ENCODE measurements at places on chromosomes 1 and 21.

GRCh38 chr1:110070282-110070669 lies 196 bp downstream of the ALX3 start:
- no peak overlapping the region for H3K27ac ChIP-seq
- no peak overlapping the region for H3K4me3 ChIP-seq
- no peak for DNase-seq
- no peaks in the 10 kb centered on the region for H3K36me3 ChIP-seq
- H3K27me3 ChIP-seq, result no peaks in the 10 kb centered on the region

DNA sequence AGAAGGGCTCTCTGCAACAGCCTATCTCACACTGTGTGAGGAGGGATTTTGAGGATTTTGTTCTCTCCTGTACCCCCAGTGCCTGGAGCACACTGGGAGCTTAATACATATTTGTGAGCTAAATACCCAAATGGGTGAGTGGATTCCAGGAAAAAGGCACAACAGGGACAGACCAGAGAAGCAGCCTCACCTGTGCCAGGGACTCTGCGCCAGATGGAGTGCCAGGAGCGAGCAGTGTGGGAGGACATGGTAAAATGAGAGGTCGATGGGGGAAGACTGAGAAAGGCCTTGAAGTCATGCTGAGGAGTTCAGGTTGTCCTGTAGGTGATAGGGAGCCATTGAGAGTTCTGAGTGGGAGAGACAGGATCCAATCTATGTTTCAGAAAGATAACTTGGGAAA lies 11.0 kb upstream of the KCNA2 start:
- H3K36me3 ChIP-seq, result no peaks in the 10 kb centered on the region
- peaks cover 22% of the 10 kb centered on the region for H3K4me1 ChIP-seq
- no peak for DNase-seq
- H3K27me3 ChIP-seq, result peaks cover 17% of the 10 kb centered on the region
- H3K4me3 ChIP-seq, result no peak overlapping the region

DNA sequence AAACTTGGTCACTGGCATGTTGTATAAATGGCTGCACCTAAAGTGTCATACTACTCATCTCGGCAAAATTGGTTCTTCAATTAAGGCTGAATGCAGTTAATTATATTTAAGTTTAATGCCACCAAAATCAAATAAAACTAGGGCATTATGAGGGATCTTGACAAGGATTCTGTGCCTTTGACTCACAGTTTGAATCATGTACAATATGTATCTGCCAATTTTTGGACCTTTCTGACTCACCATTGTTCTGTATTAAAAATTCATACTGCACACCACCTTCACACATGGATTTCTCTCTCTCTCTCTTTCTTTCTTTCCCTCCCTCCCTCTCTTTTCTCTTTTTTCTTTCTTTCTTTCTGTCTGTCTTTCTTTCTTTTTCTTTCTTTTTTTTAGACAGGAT lies 14.1 kb upstream of the STXBP3 start:
- no peak for DNase-seq
- no peaks in the 10 kb centered on the region for H3K27me3 ChIP-seq
- H3K27ac ChIP-seq, result no peak overlapping the region
- no peaks in the 10 kb centered on the region for H3K36me3 ChIP-seq
- H3K4me1 ChIP-seq, result no peaks in the 10 kb centered on the region

DNA sequence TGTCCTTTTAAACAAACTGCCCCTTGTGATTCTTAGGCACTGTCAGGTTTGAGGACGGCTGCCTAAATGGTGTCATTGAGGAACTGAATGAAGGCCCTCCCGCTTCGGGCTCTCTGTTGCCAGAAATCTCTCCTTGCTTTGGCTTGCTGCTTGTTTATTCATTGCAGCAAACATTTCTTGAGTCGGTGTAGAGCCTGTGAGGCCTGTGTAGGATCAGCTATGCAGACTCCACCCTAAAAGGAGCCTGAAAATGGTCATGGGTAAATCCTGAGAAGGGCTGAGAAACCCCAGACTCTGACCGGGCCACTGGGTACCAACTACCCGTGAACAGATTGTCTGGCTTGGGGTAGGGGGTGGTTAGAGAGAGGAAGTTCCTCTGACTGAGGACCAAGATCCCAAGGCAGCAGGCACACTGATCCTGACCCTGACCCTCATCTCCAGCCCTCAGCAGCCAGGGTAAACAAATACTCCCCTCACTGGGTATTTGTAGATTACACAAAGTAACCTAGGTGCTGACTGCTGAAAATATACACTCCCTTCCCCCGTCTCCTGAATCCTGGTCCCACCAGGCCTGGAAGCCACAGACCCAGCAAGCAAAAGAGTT lies 3.1 kb downstream of the IL6R start:
- no peak overlapping the region for H3K4me3 ChIP-seq
- H3K27me3 ChIP-seq, result no peaks in the 10 kb centered on the region
- H3K27ac ChIP-seq, result no peak overlapping the region
- H3K4me1 ChIP-seq, result peaks cover 36% of the 10 kb centered on the region
- no peak for DNase-seq

DNA sequence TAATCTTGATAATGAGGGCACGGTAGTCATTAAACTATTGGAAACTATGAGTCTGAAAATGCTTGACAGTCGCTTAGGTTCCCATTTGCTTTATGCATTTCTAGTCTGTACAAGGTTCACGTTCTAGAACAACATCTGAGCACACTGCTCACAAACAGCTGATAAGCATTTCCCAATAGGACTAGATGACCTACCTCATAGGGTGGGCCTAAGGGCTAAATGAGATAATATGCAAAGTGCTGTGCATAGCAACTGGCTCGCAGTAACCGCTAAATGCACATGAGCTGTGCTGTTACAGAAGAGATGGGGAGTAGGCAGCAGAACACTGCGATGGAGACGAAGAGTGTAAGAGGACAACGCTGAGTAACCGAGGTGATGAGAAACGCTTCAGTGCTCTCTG lies 628.0 kb downstream of the SMYD3 start:
- no peak for DNase-seq
- H3K27me3 ChIP-seq, result no peaks in the 10 kb centered on the region
- H3K4me1 ChIP-seq, result no peaks in the 10 kb centered on the region
- no peak overlapping the region for H3K4me3 ChIP-seq
- no peaks in the 10 kb centered on the region for H3K36me3 ChIP-seq

DNA sequence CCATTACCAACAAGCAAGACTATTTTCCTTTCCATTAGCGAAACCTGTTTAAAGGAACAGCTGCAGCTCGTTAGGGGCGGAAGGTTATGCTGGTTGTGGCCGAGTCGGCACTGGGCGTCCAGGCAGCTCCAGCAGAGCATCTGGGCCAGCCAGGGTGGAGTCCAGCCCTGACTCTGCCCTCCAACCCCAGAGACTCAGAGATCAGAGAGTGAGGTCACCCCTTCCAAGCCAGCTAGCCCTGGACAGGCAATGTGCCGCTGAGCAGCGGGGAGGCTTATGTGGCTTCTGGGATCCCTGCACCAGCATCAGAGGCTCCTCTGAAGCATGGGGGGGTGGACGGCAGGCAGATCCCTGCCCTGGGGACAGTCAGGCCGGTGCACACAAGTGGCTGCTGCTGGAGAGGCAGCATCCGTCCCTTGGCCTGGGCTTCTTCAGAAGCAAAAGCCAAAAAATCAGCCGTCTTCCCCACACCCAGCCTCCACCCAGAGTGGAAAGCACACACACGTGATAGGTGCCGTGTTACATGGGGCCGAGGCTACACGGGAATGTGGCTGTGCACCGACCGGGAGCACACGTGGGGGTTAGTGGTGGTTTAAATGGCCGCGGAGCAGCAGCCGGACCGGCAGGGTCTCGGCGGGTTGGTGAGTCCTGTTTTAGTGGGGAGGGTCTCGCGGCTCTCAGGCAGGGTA lies 30.1 kb downstream of the SLC66A1 start:
- no peaks in the 10 kb centered on the region for H3K36me3 ChIP-seq
- H3K27ac ChIP-seq, result no peak overlapping the region
- no peak for DNase-seq
- peaks cover 22% of the 10 kb centered on the region for H3K4me1 ChIP-seq

- no peak overlapping the region for H3K4me3 ChIP-seq
- no peak overlapping the region for H3K27ac ChIP-seq
- H3K36me3 ChIP-seq, result no peaks in the 10 kb centered on the region
- H3K4me1 ChIP-seq, result no peaks in the 10 kb centered on the region
- DNase-seq, result no peak
Observed at GRCh38 chr1:86542631-86543030, 4.2 kb upstream of the CLCA4 start.

- no peak overlapping the region for H3K27ac ChIP-seq
- H3K4me1 ChIP-seq, result peaks cover 14% of the 10 kb centered on the region
- no peak overlapping the region for H3K4me3 ChIP-seq
- no peaks in the 10 kb centered on the region for H3K27me3 ChIP-seq
Observed at GRCh38 chr1:156226782-156227181, 14.0 kb downstream of the PMF1 start.

GRCh38 chr1:75273110-75273509 lies 138.9 kb downstream of the LHX8 start:
- no peak for DNase-seq
- H3K27me3 ChIP-seq, result no peaks in the 10 kb centered on the region
- H3K4me1 ChIP-seq, result no peaks in the 10 kb centered on the region
- no peaks in the 10 kb centered on the region for H3K36me3 ChIP-seq
- no peak overlapping the region for H3K27ac ChIP-seq

- H3K36me3 ChIP-seq, result no peaks in the 10 kb centered on the region
- H3K4me1 ChIP-seq, result no peaks in the 10 kb centered on the region
- no peaks in the 10 kb centered on the region for H3K27me3 ChIP-seq
- DNase-seq, result no peak
- no peak overlapping the region for H3K27ac ChIP-seq
- H3K4me3 ChIP-seq, result no peak overlapping the region
Observed at GRCh38 chr1:218524526-218524925, 179.4 kb downstream of the TGFB2 start.

DNA sequence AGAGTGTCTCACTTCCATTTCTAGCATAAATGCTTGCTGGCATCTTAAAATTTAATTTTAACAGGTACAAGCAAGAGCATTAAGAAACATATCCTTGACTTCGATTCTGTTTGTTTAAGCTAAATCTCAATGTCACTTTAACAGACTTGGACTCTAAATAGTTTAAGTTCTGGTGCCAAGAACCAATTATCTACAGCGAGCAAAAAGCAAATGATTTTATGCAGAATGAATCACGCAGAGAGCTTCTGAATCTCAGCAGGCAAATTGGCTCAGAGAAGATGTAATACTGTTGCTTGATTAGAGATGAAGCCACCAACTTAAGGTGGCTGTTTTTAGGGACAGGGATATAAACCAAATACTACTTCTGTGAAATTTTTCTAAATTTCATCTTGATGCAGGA lies 117.0 kb upstream of the PLD5 start:
- H3K4me1 ChIP-seq, result no peaks in the 10 kb centered on the region
- no peaks in the 10 kb centered on the region for H3K27me3 ChIP-seq
- no peak overlapping the region for H3K4me3 ChIP-seq
- no peak overlapping the region for H3K27ac ChIP-seq
- no peak for DNase-seq
- no peaks in the 10 kb centered on the region for H3K36me3 ChIP-seq

- no peak overlapping the region for H3K4me3 ChIP-seq
- DNase-seq, result no peak
- no peaks in the 10 kb centered on the region for H3K4me1 ChIP-seq
- H3K27ac ChIP-seq, result no peak overlapping the region
- H3K36me3 ChIP-seq, result no peaks in the 10 kb centered on the region
Observed at GRCh38 chr1:47824716-47825115, 172.5 kb downstream of the TRABD2B start.

DNA sequence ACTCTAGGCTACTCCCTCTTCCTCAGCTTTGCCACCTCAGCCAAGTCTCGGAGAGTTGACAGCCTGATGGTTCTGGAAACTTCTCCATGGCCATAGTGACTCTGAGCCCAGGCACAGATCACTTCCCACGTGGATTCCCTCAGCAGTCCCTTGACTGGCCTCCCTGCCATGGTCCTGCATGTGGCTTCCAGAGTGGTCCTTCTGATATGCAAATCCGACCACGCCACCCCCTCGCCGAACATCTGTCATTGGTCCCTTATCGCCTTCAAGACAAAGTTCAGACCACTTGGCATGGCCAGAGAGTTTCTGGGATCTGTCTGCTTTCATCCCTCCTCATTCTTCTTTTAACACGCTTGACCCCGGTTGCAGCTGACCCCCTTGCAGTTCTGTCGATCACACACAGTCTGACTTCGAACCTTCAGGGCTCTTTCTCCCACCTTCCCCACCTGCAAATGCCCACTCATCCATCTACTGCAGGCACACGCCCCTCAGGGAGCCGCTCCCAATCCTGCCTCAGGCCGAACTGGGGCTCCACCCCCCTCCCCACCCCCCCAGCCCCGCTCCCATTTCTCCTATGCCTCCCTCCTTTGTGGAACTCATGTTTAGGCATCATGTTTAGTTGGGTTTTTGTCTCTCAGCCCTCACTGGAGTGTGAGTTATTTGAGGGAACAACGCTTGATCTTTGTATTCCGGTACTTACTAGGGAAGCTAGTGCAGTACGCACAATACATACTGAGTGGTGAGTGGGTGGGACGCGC lies 29.0 kb downstream of the KIAA1614 start:
- H3K27me3 ChIP-seq, result no peaks in the 10 kb centered on the region
- no peaks in the 10 kb centered on the region for H3K36me3 ChIP-seq
- no peak for DNase-seq
- no peaks in the 10 kb centered on the region for H3K4me1 ChIP-seq

DNA sequence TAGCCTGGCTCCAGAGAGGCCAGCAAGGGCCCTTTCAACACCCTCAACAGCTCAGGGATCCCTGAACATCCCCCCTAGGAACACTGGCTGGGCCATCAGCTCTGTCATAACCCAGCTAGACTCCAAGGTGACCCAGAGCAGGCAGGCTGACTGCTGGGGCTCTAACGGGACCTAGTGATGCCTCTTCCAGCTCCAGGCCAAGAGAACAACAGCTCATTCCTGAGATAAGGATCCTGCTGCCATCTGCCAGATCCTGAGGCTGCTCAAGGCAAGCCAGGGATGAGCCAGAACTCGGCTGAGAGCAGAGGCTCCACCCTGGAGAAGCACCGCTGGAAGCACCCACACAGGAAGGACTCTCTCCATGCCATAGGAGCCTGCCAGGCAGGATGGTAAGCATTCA lies 2.0 kb downstream of the VSIG8 start:
- H3K36me3 ChIP-seq, result no peaks in the 10 kb centered on the region
- H3K27me3 ChIP-seq, result no peaks in the 10 kb centered on the region
- H3K4me1 ChIP-seq, result peaks cover 9% of the 10 kb centered on the region
- no peak overlapping the region for H3K27ac ChIP-seq
- no peak for DNase-seq
- no peak overlapping the region for H3K4me3 ChIP-seq

- H3K4me1 ChIP-seq, result no peaks in the 10 kb centered on the region
- H3K27me3 ChIP-seq, result no peaks in the 10 kb centered on the region
- no peaks in the 10 kb centered on the region for H3K36me3 ChIP-seq
- no peak overlapping the region for H3K4me3 ChIP-seq
- no peak for DNase-seq
Observed at GRCh38 chr1:233512538-233512937, 101.4 kb upstream of the KCNK1 start.

GRCh38 chr21:45891388-45892155 lies 90.0 kb upstream of the COL6A1 start:
- H3K27me3 ChIP-seq, result peaks cover 22% of the 10 kb centered on the region
- no peak for DNase-seq
- no peak overlapping the region for H3K4me3 ChIP-seq
- no peaks in the 10 kb centered on the region for H3K4me1 ChIP-seq
- no peaks in the 10 kb centered on the region for H3K36me3 ChIP-seq

Data from HCT116 (cell line).